Stimulated activated CD8-positive, alpha-beta memory T cell treated with anti-CD3 and anti-CD28 coated beads, Interleukin-2, amount 100 ng/mL, for 1 hour (primary cell): ENCODE measurements at places on chromosomes 16 and 17.
A peak's percentile ranks its signal among the peaks of the same experiment; 100 is the strongest.

GRCh38 chr17:17508019-17508535 lies 11.9 kb upstream of the RASD1 start:
- DNase-seq = no peak

GRCh38 chr17:58249270-58250133 lies 11.1 kb downstream of the LPO start:
- peak; percentile 50 for DNase-seq

DNA sequence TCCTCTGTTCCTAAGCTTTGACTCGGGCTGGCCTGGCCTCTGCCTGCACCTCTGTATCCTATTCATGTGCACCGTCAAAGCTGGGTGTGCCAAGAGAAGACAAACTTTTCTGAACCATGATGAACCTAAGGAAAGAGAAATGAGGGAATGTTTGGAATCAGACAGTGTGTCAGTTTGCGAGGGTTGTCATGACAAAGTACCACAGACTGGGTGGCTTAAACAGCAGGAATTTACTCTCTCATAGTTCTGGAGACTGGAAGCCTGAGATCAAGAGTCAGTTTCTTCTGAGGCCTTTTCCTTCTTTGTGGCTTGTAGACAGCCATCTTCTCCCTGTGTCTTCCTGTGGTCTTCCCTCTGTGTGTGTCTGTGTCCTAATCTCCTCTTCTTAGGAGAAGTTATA lies 129.0 kb downstream of the KATNIP start:
- DNase-seq = no peak

GRCh38 chr16:15674571-15674970 lies 24.5 kb downstream of the NDE1 start:
- no peak for DNase-seq

DNA sequence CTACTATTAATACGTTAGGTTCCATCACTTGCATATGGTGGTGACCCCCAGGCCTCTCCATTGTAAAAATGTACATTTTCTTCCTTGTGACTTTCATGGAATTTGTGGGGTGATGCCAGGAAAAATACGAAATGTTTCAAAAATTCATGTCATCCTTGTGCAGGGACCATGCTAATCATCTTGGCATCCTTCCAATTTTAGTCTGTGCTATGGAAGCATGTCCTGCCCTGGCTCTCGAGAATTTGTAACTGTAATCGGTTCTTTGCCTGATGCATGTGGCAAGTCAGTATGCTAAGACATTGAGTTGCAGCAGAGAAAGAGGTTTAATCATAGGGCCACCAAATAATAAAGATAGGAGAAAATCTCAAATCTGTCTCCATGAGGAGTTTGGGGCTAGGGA lies 14.3 kb upstream of the GINS3 start:
- DNase-seq = no peak

GRCh38 chr16:87145181-87146176 lies 171.7 kb downstream of the C16orf95 start:
- DNase-seq = no peak

- DNase-seq = no peak
Observed at GRCh38 chr16:75062135-75062975, 54.2 kb downstream of the LDHD start.

- DNase-seq = no peak
Observed at GRCh38 chr16:31438414-31438813, 4.2 kb downstream of the ZNF843 start.

GRCh38 chr16:81626181-81626674 lies 152.9 kb upstream of the PLCG2 start:
- DNase-seq = no peak

DNA sequence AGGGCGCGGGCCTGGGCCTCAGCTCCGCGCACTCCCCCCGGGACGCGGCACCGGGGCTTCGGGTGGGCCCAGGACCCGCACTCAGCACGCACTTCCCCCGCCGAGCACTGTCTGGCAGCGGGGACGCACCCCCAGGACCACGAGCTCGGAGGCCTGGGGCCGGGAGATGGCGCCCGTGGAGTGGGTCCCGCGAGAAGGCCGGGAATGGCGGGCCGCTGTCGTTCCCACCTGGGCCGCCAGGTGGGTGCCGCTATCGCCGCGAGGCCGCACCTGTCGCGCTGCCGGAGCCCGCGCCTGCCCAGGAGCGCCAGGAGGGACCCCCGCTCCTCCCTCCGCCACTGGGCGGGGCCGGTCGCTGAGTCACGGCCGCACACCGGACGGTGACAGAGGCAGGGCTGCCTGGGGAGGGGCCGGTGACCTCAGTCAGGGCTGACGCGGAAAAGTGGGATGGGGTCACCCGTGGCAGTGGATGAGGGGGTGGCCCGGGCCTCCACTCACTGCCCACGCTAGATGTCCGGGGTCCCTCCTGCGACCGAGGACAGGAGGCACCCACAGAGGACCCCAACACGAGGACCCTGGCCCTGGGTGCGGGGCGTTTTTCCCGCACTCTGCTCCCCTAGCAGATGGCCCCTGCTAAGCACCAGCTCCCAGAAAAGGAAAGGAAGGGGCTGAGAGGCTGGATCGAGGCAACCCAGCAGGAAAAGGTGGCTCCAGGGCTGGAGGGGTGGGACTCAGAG lies 6.9 kb upstream of the ACTG1 start:
- DNase-seq = peak; percentile 60

DNA sequence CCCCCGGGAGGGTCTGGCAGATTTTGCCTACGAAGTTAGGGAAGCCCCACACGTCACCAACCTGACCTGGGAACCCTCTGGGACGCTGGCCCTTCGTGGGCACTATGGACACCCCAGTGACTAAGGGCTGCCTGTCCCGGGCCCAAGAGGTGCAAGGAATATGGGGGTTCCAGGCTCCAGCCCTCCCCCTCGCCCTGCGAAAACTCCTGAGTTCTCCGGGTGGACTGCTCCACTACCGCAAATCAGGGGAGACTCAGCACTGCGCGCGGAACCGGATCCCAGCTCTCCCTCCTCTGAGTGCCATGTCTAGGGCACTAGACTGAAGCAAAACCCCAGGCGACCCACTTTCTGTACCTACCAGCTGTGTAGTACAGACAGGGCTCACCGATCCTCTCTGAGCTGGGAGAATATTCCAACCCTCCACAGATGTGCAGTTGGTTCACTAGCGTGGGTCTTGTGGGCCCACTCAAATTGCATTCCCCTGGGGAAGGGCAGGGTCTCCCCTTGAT lies at the start of gene ARL5C:
ARL5C (minus strand) TSS at position 321 of the 509 bp plus-strand sequence. CDS start 401 bp downstream, outside the sequence.
- no peak for DNase-seq

GRCh38 chr17:2564877-2565276 lies 28.6 kb upstream of the PAFAH1B1 start:
- DNase-seq = no peak

GRCh38 chr17:77331301-77331864 lies 190.6 kb downstream of the SEC14L1 start:
- DNase-seq = peak; percentile 94
